ENCODE measurements at places on chromosomes 6 and 20.

- peak; percentile 87 for DNase-seq
Observed at GRCh38 chr6:75210885-75211739, 5.3 kb upstream of the COL12A1 start.

GRCh38 chr6:134058622-134059366 is 6.4 kb upstream of the SLC2A12 start:
- DNase-seq: peak; percentile 43

DNA sequence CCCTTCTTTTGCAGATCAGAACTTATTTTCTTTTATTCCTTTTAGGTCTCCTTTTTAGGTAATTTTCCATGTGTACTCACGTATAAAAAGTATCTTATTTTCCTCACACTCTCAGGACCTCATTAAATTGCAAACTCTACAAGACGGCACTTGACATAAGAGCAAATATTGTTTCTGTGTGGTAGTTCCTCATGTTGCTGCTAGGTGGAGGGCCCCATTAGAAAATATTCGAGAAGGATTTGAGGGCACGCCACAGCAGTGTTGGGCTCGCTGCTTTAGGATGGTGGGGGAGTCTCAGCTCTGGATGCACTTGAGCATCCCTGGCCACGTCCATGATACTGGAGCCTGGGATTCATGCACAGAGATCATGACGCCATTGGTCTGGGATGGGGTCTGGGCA is 64.9 kb upstream of the ZFP64 start:
- DNase-seq: no peak

DNA sequence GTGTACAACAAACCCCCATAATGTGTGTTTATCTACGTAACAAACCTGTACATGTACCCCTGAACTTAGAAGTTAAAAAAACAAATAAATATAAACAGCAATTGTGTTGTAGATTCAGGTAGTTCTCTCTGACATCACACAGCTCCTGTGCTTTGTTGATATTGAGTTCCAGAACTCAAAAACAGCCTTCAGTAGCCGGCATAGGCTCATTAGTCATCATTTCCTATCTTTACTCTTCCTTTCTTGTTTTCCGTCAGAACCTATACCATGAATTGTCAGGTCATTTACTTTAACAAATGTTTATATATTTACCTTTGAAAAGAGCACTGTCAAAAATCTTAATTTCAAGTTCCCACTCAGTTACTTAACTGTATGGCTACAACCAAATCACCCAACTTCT is 88.8 kb downstream of the ADTRP start:
- DNase-seq: no peak

GRCh38 chr20:32925481-32926196 is 66.9 kb downstream of the EFCAB8 start:
- DNase-seq: no peak

- peak; percentile 75 for DNase-seq
Observed at GRCh38 chr6:2857580-2858337, 16.1 kb upstream of the SERPINB1 start.

DNA sequence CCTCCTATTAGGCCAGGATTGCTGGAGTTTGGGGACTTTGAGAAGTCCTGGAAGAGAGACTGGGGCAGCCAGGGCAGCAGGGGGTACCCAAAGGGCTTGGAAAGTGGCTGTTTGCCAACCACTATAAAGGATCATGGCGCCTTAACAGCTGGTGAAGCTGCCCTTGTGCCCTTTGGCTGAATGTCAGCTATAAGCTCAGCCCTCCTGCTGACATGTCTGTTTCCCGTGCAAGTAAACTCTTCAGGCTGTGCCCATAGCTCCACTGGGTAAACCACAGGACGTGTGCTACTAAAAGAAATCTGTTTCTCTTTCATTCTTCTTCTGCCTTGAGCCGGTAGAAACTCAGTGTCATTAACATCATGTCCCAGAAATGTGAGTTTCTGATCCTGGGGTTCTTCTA is 97.3 kb downstream of the CAP2 start:
- DNase-seq: no peak

- DNase-seq: peak; percentile 70
Observed at GRCh38 chr6:130997061-130997753, 65.8 kb downstream of the EPB41L2 start.

DNA sequence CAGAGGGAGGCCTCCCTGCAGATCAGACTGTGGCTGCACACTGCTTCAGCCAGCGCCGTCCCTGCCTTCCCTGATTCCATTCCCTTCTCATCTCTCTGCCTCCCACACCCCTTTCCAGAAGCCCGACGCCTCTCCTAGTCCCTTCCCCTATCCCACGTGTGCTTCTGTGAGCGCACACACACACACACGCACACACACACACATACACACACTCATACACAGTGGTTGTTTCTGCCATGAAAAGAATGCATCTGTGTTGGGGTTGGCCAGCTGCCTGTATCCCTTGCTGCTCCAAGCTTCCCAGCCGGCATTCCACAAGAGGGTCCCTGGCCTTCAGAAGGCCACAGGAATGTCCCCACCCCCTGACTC is 51.7 kb downstream of the MOCS1 start:
- DNase-seq: peak; percentile 99

GRCh38 chr6:165827190-165827518 is 164.1 kb upstream of the PDE10A start:
- DNase-seq: no peak

- no peak for DNase-seq
Observed at GRCh38 chr6:84218091-84218490, 9.4 kb downstream of the CEP162 start.

GRCh38 chr6:166559211-166559610 is 27.3 kb downstream of the RAMACL start:
- peak; percentile 85 for DNase-seq

GRCh38 chr6:159100395-159101182 is 55.8 kb upstream of the TAGAP start:
- no peak for DNase-seq

DNA sequence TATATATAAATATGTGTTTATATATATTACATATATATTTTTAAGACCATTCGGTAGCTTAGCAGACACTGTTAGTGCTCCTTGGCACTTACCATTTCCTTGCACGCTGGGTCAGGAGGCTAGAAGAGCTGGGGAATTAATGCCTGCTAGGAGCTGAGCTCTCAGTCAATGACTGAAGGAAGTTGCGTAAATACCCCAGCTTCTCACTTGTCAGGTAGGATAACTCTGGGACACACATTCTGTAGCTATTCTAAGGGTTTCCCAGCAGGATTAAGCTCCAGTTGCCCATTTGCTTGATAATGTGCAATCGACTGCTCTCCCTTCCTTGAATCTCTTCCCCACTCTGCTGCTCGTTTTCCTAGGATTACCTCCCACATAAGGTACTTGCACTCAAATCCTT is 15.7 kb upstream of the DNAAF9 start:
- no peak for DNase-seq

DNA sequence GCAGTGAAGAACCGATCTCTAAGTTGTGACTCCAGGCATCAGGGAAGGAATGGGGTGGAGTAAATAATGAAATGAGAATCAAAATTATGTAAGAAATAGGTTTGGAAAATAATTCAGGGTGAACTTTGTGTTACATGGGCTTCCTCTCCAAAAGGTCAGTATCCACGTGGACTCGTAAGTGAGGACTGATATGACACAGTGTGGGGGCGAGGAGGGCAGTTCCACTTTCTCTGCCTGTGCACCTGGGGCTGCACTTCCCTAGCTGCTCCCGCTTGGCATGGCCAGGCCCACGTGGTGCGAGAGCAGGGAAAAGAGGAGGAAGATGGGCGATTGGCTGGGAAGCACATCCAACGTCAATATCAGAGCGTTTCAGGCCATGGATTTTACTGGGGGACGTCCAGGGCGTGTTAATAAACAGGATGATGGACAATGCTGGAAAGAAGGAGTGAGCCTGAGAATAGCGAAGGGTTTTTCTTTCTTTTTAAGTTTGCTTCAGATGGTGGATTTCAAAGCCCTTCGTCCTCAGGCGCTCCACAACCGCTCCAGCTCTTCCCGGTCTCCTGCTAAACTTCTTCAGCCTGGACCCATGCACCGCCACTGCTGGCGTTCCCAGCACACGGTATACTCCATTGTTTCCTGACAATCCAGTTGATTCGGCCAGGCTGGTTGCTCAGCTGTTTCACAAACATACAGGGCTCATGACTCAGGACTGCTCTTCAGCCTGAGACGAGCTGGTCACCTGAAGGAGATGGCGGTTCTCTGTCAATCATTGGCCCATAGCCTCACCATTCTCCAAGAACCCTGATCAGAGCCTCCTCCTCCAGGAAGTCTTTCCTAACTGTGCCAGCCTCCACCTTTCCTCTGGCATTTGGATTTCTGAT is 11.8 kb downstream of the CCR6 start:
- DNase-seq: no peak

DNA sequence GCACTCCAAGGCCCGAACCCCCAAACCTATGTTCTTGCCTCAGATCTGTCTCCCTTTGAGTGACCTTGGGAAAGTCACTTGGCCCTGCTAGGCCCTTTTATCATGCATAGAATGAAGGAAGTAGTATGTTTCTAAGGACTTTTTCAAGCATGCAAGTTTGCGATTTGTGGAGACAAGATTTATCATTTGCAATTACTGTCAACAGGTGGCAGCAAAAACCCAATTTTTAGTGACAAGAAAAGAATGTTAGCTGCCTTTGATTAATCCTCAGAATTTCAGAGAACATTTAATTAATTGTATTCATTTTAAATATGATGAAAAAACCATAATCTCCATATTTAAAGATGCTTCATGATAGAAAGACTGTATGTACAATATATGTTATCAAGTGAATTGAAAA is 28.3 kb upstream of the PREP start:
- DNase-seq: peak; percentile 82

- no peak for DNase-seq
Observed at GRCh38 chr6:162178266-162178665, 549.3 kb downstream of the PRKN start.

- no peak for DNase-seq
Observed at GRCh38 chr6:149935668-149936067, 6.1 kb upstream of the ULBP2 start.

DNA sequence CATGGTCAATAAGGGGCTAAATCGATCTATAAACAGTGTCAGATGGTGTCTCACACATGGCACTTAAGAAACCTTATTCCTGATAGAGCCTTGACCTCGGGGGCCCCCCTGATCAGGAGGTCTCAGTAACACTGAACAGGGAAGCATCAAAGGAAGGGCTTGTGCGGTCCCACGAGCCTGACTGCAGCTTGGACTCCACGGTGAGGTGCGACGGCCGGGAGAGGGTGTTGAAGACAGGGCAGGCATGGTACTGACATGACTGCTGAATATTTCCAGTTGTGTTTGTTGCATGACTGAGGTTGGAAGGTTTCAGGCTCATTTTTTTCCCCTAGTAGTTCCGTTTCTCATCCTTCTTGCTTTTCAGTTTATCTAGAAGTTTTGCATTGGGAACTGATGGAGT is 107.1 kb upstream of the JAG1 start:
- DNase-seq: no peak

DNA sequence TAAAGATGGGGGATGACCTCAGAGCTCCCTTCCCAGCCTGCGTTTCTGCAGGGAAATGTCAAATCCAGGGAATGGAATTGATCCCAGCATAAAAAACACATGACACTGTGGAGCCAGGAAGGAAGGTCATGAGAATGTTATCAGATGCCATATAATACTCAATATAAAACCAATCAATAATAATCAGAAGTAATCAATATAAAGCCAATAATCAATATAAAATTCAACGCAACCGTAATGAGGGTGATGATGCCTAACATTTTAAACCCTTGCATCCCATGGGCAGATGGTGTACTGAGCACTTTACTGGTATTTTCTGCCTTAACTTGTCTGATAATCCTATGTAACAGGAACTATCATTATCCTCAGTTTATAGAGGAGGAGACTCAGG is 30.1 kb upstream of the SULF2 start:
- no peak for DNase-seq

GRCh38 chr6:157410045-157410444 is 29.1 kb downstream of the ZDHHC14 start:
- peak; percentile 38 for DNase-seq

DNA sequence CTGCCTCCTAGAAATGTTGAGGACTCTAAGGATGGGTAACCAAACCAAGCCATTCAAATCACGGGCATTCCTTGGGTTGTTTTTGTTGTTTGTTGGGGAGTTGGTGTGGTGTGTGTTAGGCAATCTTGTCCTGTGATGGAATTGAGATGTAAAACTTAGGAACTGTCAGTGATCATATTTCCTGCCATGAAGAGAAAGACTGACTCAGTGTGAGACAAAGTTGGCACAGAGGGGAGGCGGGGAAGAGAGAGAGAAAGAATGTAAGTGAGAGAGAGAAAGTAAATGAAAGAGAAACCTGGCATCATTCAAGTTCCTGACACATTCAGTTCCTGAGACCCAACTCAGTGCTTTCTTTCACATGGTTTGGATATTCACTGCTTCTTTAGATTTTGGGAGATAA is 21.6 kb upstream of the FBXO30 start:
- DNase-seq: peak; percentile 55

- peak; percentile 85 for DNase-seq
Observed at GRCh38 chr6:135994857-135995544, 143.5 kb downstream of the PDE7B start.

GRCh38 chr20:44809380-44810060 is 826 bp downstream of the RIMS4 start:
- DNase-seq: no peak

DNA sequence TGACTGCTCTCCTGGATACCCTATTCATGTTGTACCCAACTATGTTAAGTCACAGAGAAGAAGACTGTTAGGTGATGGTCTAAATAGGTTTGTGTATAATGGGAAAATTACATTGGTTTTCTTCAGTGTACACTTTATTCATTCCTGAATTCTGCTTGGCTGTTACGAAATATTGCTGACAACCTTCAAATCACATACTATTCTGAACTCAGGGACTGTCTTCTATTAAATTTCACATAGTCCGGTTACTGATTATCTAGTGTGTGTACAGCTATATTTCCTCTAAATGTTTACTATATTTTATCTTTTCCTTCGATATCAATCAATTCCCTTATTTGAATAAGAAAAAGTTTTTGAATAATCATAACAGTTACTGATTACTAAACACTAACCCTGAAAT is 1090.3 kb upstream of the CITED2 start:
- no peak for DNase-seq

GRCh38 chr6:87534377-87535047 is 55.3 kb downstream of the RARS2 start:
- no peak for DNase-seq

DNA sequence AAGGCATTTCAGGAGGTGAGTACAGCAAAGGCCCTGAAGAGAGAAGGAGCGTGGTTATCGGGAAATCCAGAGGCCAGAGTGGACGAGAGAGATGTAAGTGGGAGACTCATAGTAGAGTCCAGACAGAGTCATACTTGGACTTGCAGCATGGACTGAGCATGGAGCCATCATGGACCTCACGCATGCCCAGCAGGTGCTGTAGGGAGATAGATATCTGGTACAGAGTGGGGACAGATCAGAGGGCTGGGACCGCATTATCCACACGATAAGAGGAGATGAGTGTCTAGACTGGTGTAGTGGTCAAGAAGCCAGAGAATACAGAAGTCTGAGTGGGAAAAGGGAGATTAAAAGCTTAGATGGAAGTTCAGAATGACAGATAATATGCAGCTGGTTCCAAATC is 127.0 kb downstream of the TBC1D7 start:
- no peak for DNase-seq

DNA sequence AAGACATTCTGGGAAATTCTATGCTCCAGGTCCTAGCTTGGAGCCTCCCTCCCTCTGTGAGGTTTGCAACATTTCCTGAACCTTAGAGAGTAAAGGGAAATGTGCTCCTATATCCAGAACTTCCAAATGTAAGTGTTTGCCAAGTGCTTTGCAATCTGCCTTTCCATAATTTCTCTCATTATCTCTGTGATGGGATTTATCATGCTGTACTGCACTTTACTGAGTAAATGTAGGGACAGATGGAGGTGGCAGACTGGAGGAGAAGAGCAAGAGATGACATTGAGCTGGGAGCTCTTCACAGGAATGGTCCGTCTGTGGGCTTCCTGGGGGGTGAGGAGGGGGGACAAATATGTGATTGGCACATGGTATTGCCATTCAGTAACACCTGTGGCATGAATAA is 184.3 kb downstream of the SOX4 start:
- no peak for DNase-seq
